Thymus (tissue), 14 donors: ENCODE measurements at places on chromosomes 16 and 17.

GRCh38 chr17:49193513-49194296 lies 16.7 kb downstream of the GNGT2 start:
- peak overlapping the region; percentile 80 for H3K4me3 ChIP-seq
- H3K36me3 ChIP-seq: no peaks in the 10 kb centered on the region
- DNase-seq: no peak
- H3K27me3 ChIP-seq: no peaks in the 10 kb centered on the region
- H3K4me1 ChIP-seq: peaks cover 7% of the 10 kb centered on the region

DNA sequence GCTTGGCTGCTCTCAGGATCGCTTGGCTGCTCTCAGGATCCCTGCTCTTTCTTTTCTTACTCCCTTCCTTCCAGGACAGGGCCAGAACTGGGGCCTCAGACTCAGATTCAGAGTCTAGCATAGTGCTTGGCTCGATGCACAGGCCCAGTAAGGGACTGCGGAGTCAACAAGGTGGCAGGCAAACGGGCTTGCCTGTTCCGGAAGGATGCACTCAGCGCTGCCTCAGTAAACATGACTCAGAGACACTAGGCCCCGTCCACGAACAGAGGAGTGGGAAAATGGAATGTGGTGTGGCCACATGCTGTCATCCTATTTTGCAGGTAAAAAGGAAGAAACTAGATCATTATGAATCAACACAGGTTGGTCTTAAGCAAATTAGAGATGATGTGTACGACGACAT lies 9.8 kb downstream of the SPHK1 start:
- peaks cover 68% of the 10 kb centered on the region for H3K36me3 ChIP-seq
- no peaks in the 10 kb centered on the region for H3K4me1 ChIP-seq
- no peaks in the 10 kb centered on the region for H3K27me3 ChIP-seq
- H3K4me3 ChIP-seq: no peak overlapping the region

GRCh38 chr17:73363442-73364154 lies 51.8 kb upstream of the CDC42EP4 start:
- DNase-seq: no peak
- no peak overlapping the region for H3K27ac ChIP-seq
- H3K36me3 ChIP-seq: no peaks in the 10 kb centered on the region
- peaks cover 2% of the 10 kb centered on the region for H3K27me3 ChIP-seq
- no peak overlapping the region for H3K4me3 ChIP-seq

DNA sequence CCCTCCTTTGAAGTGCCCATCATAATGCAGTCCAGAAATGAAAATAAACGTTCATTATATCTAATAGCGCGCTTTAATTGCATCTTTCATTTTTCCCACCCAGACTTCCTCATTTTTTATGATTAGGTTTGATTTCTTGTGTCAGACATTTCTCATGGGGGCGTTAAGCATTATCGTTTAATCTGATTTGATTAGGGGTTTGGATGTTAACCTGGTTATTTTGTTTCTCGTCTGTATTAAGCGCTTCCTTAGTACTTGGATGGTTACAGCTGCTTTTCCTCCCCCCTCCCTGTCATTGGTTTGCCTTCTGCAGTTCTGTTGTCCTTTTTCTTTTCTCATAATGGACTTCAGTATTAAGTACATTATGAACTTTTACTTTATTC lies 540 bp downstream of the MFSD11 start:
- DNase-seq: no peak
- peaks cover 15% of the 10 kb centered on the region for H3K4me1 ChIP-seq
- H3K4me3 ChIP-seq: peak overlapping the region; percentile 85
- H3K27ac ChIP-seq: peak overlapping the region; percentile 97

- H3K36me3 ChIP-seq: no peaks in the 10 kb centered on the region
- no peaks in the 10 kb centered on the region for H3K4me1 ChIP-seq
- no peak for DNase-seq
- no peaks in the 10 kb centered on the region for H3K27me3 ChIP-seq
These were observed 210.1 kb downstream of the SLC39A11 start for GRCh38 chr17:72882426-72882825.

GRCh38 chr16:61421111-61421510 lies 615.1 kb downstream of the CDH8 start:
- no peak overlapping the region for H3K4me3 ChIP-seq
- H3K36me3 ChIP-seq: no peaks in the 10 kb centered on the region

GRCh38 chr16:1030473-1030901 lies 42.1 kb upstream of the SSTR5 start:
- H3K4me1 ChIP-seq: no peaks in the 10 kb centered on the region
- H3K4me3 ChIP-seq: no peak overlapping the region
- H3K27me3 ChIP-seq: peaks cover 31% of the 10 kb centered on the region
- no peak overlapping the region for H3K27ac ChIP-seq
- no peaks in the 10 kb centered on the region for H3K36me3 ChIP-seq

GRCh38 chr16:78244131-78244895 lies 144.9 kb downstream of the WWOX start:
- H3K4me3 ChIP-seq: no peak overlapping the region
- H3K27ac ChIP-seq: no peak overlapping the region
- no peak for DNase-seq
- H3K27me3 ChIP-seq: no peaks in the 10 kb centered on the region
- H3K36me3 ChIP-seq: no peaks in the 10 kb centered on the region

DNA sequence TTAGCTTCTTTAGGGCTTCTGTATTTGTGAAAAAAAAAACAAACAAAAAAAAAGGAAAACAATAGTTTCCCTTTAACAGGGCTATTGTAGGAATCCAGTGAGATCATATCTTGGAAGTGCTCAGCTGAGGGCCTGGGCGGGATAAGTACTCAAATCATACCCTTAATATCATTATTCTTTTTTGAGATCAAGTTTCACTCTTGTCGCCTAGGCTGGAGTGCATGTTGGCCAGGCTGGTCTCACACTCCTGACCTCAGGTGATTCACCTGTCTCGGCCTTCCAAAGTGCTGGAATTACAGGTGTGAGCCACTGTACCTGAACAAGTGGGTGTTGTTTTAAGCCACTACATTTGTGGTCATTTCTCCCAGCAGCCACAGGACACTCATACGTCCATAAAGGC lies 87.0 kb downstream of the CDH13 start:
- H3K27ac ChIP-seq: no peak overlapping the region
- H3K4me3 ChIP-seq: no peak overlapping the region
- H3K4me1 ChIP-seq: no peaks in the 10 kb centered on the region
- H3K36me3 ChIP-seq: no peaks in the 10 kb centered on the region
- DNase-seq: no peak

DNA sequence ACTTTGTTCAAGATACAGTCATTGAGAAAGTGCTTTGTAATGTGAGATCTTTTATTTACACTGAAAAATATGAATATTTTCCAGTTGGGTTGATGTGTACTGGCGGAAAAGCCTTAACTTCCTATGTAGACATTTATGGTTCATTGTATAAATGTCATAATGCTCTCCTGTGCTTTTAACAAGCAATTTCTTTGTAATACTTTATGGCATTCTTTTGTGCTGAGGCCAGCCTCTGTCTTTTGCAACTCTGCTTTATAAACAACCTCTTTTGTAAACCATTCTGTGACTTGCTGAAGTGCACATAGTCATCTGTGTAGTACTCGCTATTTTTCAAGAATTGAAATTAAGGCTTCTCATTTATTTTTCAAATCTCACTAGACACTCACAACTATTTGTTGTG lies 291.2 kb downstream of the CDH11 start:
- no peak overlapping the region for H3K4me3 ChIP-seq
- H3K27me3 ChIP-seq: no peaks in the 10 kb centered on the region

DNA sequence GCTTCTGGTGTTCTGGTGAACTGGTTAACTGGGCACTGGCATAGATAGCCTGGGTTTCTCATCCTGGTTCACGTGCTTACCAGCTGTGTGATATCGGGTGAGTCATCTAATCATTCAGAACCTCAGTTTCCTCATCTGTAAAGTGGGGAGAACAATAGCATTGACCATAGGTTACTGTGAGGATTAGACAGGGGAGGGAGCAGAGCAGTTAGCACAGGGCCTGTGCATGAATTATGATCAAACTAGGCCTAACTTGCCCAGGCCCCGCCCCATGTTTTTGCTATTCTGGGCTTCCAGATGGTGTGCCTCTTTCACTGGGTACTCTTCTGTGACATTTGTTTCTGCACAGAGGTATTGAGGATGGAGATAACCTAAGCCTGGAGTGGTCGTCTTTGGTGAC lies 4.6 kb upstream of the KLHL36 start:
- no peak overlapping the region for H3K4me3 ChIP-seq
- peaks cover 9% of the 10 kb centered on the region for H3K27me3 ChIP-seq
- no peaks in the 10 kb centered on the region for H3K36me3 ChIP-seq
- no peak for DNase-seq

DNA sequence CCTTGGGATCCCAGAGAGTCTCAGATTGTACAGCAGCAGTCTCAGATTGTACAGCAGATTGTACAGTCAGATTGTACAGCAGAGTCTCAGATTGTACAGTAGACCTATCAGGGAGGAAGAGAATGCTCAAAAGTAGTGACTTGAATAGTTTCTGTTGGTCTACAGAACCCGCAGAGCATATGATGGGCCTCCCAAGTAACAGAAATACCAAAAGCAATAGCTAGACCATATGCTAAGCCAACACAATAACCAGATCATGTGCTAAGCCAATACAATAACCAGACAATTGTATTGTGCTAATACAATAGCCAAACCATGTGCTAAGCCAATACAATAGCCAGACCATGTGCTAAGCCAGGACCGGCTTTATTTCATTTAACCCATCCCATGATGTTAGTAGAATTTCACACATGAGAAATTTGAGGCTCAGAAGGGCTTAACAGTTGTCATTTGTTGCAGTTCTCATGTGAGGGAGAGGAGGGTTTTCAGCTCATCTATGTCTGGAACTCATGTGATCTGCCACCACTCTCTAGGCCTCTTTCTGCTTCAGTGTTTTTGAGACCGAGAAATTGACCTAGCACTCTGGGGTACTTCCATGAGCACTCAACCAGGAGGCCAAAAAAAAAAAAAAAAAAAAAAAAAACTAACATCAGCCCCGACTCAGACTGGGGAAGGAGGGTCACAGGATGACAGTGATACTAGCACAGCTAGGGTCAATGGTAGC lies 144.0 kb downstream of the SOX9 start:
- H3K27me3 ChIP-seq: no peaks in the 10 kb centered on the region
- H3K36me3 ChIP-seq: no peaks in the 10 kb centered on the region
- H3K4me1 ChIP-seq: no peaks in the 10 kb centered on the region
- no peak overlapping the region for H3K27ac ChIP-seq
- no peak for DNase-seq
- no peak overlapping the region for H3K4me3 ChIP-seq

DNA sequence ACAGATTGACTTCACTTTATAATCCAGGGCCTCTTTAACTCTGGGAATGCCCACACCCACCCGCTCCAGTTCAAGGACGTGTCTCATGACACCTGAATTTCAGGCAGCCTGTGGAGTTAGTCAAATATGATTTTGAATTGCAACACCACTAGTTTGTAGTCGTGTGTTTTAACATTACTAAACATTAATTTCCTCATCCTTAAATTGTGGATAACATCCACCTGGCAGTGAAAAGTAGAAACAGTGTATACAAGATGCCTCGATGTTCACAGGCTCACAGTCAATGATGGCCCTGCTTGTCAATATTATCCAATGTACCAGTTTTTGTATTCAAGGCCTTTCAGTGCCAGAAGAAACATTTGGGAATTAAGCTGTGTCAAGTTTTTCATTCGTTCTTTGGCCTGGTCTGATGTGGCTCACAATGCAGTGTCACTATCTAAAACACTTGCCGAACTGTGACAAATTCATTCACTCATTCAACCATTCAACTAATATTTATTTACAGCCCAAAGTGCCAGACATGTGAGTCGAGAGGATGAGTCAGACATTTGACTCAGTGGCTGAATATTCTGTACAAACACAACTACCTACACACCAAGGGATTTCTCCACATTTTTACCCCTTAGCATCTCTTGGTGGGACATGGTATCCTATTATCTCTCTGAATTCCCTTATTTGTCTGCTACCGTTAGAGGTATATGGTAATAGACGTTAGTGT lies 1.4 kb downstream of the MEIOB start:
- H3K4me1 ChIP-seq: no peaks in the 10 kb centered on the region
- no peak overlapping the region for H3K27ac ChIP-seq
- H3K27me3 ChIP-seq: peaks cover 16% of the 10 kb centered on the region
- DNase-seq: no peak
- no peak overlapping the region for H3K4me3 ChIP-seq

DNA sequence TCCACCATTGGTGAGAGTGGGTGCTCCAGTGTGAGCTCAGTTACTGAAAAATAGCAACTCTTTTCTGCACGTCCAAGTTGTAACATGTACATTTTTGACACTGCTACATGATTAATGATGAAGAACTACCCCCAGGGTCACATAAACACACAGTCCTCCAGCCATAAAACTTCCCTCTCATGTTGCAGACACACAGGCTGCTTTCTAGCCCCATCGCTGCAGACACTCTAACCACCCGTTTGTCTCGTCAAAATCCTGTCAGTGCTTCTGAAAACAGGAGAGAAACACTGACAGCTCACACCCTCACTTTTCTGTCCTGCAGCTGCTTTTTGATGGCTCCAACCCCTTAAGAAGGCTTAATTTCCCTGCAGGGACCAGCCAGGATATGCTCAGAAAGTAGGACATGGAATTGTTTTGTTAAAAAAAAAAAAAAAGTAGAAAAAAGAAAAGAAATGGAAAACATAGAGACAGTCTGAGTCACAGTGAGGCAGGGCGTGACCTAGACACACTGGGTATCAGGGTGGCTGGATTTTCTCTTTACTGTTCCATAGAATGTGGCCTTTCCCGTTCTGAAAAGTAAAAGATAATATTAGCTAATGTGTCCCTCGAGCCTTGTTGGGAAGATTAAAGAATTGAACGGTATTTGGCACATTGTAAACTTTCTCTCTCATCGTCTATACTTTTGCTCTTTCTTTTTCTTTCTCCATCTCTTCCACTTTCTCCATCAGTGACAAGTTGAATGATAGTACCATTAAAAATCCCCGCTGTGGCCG lies 20.7 kb upstream of the CCL5 start:
- peak; percentile 65 for DNase-seq
- no peaks in the 10 kb centered on the region for H3K27me3 ChIP-seq

- H3K4me1 ChIP-seq: no peaks in the 10 kb centered on the region
- H3K27me3 ChIP-seq: no peaks in the 10 kb centered on the region
- no peaks in the 10 kb centered on the region for H3K36me3 ChIP-seq
- DNase-seq: no peak
These were observed 8.2 kb downstream of the CNGB1 start for GRCh38 chr16:57962756-57963155.

GRCh38 chr17:76683921-76684745 lies 26.6 kb downstream of the MXRA7 start:
- H3K27me3 ChIP-seq: no peaks in the 10 kb centered on the region
- no peak overlapping the region for H3K27ac ChIP-seq
- H3K4me1 ChIP-seq: peaks cover 46% of the 10 kb centered on the region
- H3K4me3 ChIP-seq: no peak overlapping the region
- no peaks in the 10 kb centered on the region for H3K36me3 ChIP-seq

- H3K27me3 ChIP-seq: no peaks in the 10 kb centered on the region
- DNase-seq: no peak
- no peaks in the 10 kb centered on the region for H3K36me3 ChIP-seq
- H3K4me3 ChIP-seq: no peak overlapping the region
- no peaks in the 10 kb centered on the region for H3K4me1 ChIP-seq
These were observed 73.7 kb downstream of the C16orf95 start for GRCh38 chr16:87243478-87243877.

DNA sequence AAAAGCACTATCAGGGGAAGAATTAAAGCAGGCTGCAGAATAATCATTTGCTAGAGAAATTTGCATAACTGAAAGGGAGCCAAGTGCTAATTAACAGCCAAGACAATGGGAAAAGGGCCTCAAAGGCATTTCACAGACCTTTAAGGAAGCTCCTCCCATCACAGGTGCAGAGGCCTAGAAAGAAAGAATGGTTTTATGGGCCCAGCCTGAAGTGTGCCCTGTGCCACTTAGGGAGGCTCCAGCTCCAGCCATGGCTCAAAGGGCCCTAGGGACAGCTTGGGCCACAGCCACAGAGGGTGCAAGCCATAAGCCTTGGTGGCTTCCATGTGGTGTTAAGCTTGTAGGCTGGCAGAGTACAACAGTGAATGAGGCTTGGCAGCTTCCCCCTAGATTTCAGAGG lies 50.1 kb downstream of the RNF112 start:
- H3K27me3 ChIP-seq: no peaks in the 10 kb centered on the region
- peaks cover 11% of the 10 kb centered on the region for H3K4me1 ChIP-seq
- H3K4me3 ChIP-seq: no peak overlapping the region
- peak overlapping the region; percentile 39 for H3K27ac ChIP-seq
- H3K36me3 ChIP-seq: no peaks in the 10 kb centered on the region
